NCI-H2029 (cell line): ENCODE measurements at places on chromosomes 11 and 22.

DNA sequence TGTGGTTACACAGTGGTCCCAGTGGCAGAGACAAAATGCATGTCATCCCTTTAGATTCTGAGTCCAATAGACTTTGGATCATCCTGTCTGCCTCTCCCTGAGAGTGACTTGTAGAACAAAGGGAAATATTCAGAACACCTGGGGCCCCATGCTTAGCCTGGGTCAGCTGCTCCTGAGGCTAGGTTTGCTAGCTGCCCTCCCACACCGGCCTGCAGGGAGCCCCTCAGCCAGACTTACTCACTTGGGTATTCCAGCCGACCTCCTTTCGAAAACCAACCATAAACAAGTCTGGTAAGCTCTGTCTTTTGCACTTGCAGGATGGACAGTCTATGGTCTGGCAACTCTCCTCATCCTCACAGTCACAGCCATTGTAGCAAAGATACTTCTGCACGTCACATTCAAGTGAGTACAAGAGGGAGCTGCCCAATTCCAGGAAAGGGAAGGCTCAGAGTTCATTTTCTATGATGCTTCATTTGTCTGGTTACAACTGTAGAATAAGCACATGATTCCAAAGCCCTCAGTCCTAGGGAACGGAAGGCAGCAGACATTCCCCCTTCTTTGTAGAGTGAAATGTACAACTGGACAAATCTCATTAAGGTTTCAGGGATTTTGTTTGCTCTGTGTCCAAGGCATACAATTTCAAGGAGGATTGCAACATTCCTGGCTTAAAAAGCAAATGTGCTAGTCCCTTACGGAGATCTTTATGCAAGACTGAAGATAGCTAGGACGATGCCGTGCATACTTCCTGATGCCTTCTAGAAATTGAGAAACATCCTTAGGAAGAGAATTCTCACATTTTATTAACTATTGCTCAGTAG, 65.5 kb upstream of the EMID1 start:
- no peak for DNase-seq

- no peak for DNase-seq
These were observed 6.3 kb downstream of the PRDM10 start for GRCh38 chr11:129996113-129996870.

- DNase-seq = no peak
These were observed 15.1 kb upstream of the SLC3A2 start for GRCh38 chr11:62865635-62866034.

DNA sequence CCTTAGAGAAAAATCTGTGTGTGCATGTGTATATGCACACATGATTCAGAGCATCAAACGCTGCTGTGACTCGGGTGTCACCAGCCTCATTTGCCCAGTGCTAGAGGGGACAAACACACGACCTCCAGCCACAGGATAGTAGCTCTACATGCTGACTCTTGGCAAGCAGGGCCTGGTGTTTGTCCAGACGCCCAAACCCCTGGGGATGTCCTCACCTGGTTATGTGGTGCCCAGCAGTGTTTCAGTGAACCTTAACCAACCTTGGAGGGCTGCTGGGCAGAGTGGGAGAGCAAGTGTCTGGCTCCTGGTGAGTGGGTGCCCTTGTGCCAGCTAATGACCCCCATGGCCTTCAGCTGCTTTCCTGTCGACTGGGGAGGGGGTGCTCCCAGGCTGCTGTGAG, 26.7 kb downstream of the IGLL1 start:
- no peak for DNase-seq

DNA sequence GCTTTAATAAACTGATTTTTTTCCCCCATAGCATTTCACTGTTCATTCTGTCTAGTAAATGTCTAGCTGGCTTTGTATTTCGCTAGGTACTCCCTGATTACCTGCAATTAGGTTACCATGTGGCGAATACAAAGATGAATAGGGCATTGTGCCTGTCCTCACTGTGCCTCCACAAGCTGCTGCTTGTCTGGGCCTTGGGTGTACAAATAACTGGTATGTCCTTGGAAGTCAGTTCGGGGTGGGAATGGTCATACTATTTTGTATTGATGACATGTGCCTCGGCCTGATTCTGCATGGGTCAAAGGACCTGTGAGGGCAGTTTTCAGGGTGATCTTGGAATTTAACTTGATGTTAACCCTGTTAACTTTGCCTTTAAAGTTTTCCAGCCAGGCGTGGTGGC, 11.4 kb downstream of the RBM4 start:
- no peak for DNase-seq

GRCh38 chr11:60905047-60905446, 1.3 kb downstream of the PRPF19 start:
- no peak for DNase-seq

DNA sequence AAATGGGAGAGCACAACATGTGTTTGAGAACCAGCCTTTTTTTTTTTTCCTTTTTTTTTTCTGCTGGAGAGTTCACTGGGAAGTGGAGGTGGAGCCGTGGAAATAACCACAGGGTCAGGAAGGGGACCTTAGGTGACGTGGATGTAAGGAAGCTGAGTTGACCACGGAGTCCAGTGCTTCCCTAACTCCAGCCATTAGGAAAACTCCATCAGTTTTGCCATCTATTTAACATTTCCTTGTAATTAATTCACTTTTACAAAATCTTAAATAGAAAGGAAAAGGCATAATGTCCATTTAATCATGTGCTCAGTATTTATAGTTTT, 2.0 kb upstream of the CDK2AP2 start:
- no peak for DNase-seq

GRCh38 chr11:76574406-76574805, 96.1 kb downstream of the LRRC32 start:
- no peak for DNase-seq

DNA sequence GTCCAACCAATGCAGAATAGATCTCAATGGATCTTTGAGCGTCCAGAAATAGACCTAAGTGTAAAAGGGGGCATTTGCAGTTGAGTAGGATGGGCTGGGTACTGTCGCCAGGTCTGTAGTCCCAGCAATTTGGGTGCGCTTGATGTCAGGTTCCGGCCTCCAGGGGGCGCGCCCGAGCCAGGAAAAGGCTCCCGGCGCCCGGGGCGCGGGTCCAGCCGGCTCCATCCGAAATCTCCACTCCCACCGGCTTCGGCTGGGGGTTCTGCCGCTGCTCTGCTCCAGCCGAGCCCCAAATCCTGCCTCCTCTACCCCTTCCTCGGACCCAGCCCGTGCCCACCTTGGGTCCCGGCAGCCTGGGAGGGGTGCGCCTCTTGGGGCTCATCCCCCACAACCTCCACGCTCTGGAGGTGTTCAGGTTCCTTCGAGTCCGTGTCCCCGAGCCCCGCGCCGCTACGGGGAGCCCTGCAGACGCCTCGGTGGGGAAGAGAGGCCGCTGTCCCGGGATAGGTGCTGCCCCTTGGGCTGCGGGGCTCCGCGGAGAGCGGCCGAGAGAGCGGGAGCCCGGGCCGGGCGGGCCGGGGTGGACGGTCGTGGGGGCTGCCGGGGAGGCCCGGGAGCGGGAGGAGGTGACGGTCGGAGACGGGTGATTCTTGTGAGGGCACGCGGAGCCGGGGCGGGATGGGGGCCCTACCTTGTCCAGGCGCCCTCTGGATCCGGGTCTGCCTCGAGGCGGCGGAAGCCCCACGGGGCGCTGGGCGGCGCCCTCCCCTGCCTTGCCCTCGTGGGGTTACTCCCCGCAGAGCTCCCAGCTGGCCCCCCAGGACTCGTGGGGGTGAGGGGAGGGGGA, 13.0 kb upstream of the CYB5R3 start:
- peak; percentile 20 for DNase-seq

GRCh38 chr11:64146036-64146955, 19.6 kb downstream of the MACROD1 start:
- no peak for DNase-seq

DNA sequence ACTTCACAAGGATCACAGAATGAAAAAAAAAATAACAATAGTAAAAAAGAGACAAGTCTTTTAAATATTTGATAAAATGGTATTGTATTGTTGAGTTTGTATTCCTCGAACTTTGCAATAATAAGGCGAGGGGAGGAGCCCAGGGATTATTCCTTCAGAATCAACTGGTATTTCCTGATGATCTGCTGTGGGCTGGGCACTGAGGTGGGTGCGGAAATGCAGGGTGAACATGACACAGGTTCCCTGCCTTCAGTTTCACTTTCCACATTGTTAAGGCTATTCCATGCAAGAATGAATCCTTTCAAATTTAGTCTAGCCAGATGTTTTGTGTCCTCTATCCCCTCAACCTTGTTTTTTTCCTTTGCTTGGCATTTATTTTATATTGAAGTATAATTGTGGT, 2.1 kb upstream of the EIF3M start:
- no peak for DNase-seq

DNA sequence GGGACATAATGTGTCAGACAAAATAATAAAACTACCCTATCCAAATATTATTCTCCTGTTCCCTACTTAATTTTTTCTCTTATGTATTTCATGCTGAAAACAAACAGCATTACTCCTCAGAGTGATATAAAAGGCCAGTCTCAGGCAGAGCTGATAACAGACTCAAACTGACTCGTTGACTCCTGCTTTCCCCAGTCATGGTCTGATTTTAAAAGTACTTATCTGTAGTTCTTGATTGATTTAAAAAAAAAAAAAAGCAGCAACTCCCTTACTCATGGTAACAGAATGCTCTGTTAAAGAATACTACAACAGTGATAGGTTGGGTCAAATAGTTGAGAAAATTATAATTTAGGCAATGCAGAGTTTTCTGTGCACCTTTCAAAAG, 90.3 kb upstream of the BARX2 start:
- DNase-seq = no peak

- no peak for DNase-seq
These were observed 13.3 kb upstream of the MICALL1 start for GRCh38 chr22:37892566-37893335.

DNA sequence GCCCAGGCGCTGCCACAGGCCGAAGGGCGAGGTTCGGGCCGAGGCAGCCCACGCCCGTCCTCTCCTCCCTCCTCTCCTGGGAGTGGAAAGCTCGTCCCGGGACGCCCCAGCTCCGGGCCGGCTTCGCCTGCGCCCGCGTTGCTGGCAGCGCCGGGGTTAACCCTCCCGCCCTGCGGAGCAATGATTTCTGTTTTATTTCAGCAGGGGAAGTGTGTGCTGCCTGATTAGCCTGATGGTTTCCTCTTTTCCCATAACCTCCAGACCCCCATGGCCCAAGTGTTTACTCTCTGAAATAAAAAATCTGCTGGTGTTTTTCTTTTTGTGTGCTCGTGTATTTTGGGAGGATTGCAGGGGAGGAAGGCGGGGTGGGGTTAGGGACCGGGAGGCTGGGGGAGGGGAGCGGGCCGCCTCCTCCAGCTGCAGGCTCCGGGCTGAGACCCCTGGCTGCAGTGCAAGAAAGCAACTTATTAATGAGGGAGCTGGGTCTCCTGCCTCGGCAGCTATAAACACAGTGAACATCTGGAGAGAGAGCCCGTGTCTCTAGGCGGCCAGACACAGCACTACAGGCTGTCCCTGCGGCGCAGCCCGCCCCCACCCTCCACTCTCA, 38.6 kb downstream of the ETS1 start:
- no peak for DNase-seq

- no peak for DNase-seq
These were observed 29.9 kb downstream of the SERPIND1 start for GRCh38 chr22:20803696-20804324.
